ENCODE measurements at places on chromosomes 6 and 20.

DNA sequence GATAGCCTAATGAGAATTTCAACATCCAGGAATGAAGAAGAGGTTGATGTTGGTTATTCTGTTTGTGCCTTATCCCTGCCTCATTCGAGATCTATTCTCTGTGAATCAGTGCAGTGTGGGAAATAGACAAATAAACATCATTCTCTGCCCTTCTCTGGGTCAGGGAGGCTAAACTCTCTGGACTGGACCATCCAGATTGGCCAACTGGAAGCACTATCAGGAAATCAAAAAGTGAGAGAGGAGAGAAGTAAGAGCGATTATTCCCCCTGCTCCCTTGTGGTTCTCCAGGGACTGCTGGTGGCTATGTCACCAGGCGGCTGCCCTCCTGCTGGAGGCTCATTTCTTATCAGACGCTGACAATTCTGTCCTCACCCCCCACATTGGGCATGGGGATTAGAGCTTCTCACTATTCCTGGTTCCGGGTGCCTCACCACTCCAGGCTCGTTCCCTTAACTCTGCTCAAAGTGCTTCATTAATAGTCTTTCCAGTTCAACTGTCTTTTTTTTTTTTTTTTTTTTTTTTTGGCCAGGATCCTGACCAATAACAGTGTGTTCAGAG lies 201.7 kb upstream of the RREB1 start:
- DNase-seq = no peak

GRCh38 chr6:96286503-96286902 lies 235.1 kb upstream of the UFL1 start:
- DNase-seq = no peak

DNA sequence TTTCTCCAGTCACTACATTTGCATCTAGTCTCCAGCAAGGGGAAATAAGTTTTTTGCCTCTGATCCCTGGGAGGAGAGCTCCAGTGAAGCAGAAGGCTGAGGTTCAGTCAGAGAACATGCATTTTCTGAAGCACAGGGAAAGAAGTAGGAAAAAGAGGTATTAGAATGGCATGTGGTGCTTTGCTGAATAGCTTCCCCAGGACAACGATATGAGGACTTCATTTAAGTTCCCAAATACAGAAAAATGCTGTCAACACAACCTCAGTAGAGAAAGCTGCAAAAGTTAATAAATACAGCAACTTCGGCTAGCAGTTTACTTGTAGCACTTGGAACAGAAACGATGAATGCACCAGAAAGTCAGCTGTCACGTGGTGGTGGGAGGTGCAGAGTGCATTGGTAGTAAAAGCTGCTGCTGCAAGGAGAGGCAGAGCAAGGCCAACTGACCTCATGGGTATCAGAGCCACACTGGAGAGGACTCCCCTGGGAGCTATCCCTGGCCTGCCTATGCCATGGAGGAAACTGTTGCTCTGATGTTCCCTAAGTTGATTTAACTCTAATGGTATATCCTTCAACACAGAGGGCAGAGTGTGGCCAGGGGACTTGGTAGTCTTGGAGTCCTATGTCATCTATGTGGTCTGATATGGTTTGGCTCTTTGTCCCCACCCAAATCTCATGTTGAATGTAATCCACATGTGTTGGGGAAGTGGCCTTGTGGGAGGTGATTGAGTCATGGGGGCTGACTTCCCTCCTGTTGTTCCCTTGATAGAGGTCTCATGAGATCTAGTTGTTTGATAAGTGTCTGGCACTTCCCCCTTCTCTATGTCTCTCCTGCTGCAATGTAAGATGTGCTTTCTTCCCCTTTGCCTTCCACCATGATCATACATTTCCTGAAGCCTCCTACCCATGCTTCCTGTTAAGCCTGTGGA lies 85.9 kb downstream of the ADTRP start:
- DNase-seq = peak; percentile 82

DNA sequence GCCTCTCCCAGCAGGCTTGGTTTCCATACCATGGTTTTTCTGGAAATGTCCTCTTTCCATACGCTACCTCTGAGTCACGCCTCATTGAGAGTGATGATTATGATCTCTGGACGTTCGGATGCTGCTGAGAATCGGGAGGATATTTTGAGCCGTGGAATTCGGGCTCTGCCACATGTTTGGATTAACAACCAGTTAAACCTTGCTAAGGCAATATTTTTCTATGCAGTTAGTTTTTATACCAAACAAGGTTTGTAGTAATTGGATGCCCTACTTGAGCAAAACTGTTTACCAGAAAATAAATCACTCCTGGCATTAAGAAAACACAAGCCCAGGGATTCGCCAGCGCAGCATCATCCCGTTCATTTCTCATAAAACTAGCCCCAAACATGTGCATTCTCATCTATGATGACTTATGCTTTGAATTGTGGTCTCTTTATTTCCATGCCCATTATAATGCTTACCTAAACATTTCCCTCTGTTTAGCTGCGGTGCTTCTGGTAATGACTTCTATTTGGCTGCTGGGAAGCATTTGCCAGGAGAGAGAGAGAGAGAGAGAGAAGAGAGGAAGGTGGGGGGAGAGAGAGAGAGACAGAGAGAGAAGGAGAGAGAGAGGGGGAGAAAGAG lies 198.9 kb downstream of the CLIC5 start:
- DNase-seq = no peak

DNA sequence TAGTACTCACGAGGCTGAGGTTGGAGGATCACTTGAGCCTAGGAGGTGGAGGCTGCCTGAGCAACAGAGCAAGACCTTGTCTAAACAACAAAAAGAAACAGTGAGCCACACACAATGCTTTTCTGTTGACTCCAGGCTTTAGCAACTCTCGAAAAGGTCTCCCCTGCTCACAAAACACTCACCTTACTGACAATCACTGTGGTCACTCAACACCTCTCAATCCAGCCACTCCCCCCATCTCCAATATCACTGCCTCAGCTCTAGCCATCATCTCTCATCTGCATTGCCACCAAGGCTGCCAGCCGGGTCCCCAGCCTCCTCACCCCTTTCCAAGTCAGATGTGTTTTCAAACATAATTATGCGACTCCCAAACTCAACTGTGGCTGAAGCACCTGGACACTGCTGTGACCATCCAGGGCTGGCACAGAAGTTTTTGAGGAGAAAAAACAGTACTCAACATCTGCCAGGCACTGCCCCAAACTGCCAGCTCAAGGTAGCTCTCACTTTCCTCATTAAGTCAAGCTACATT lies 218.0 kb upstream of the ARID1B start:
- no peak for DNase-seq

DNA sequence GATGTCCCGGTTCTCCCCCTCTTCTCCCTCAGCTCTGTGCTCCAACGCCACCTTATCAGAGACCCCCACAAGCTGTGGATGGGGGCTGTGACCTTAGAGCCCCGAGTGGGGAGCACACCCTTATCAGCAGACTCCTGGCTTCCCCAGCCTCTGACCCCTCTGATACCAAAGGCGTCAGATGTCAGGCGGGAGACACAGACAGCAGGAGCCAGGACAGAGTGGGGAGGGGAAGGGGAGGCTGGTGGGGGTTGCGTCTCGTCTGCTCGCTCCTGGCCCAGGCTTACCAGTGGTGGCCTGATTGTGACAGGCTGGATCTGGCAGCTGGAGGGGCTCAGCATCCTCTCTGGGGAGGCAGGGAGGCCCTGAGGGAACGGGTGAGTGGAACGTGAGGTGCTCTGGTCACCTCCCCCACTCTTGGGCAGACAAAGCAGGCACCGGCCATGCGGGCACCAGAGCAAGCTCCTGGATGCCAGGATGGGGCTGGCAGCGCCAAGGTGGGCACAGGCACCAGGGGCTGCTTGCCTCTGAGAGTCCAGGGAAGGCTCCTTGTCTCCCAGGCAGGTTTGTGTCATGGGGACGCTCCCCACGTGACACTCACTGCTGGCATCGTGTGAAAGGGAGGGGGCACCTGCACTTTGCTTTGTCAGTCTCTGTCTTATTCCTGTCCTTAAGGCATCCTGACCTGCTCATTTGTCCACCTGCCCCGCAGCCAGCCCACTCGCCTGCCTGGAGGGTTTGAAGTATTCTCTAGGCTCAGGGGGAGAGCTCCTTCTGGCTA lies 27.8 kb upstream of the GATA5 start:
- no peak for DNase-seq

DNA sequence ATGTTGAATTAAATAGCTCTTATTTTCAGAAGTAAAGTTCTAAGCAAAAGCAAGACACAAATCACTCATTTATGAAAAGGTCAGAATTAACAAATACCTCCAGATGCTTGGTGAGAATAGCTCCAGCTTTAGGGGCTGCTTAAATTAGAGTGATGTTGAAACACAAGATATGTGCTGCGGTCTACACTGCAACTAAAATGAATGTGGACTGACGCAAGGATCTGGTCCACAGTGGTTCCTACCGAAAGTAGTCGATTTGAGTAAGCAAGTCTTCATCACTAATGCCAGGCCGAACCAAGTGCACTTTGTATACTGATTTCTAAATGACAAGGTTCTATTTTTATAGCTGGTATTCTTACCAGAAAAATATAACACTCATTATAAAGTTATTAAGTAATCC lies 96.3 kb downstream of the PRDM1 start:
- DNase-seq = no peak

GRCh38 chr6:32983964-32984621 lies 15.7 kb downstream of the BRD2 start:
- DNase-seq = no peak

GRCh38 chr6:74834967-74835366 lies 370.9 kb downstream of the COL12A1 start:
- DNase-seq = no peak

DNA sequence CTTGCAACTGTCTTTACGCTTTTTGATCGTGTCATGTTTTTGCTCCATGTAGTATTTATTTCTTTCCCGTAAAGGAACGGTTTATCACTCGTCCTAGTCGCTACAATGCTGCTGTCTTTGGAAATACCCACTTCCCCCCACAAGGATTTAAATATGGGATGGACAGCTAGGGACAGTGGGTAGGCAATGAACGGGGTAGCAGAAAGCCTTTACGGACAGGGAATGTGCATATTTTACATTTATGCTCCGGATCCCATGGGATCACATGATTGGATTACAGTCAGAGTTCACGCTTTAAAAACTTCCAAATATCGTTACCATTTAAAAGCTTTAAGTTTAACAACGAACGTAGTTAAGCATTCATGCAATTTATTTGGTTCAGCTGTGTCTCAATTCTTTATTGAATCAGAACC lies 1.2 kb downstream of the HIVEP1 start:
- no peak for DNase-seq

DNA sequence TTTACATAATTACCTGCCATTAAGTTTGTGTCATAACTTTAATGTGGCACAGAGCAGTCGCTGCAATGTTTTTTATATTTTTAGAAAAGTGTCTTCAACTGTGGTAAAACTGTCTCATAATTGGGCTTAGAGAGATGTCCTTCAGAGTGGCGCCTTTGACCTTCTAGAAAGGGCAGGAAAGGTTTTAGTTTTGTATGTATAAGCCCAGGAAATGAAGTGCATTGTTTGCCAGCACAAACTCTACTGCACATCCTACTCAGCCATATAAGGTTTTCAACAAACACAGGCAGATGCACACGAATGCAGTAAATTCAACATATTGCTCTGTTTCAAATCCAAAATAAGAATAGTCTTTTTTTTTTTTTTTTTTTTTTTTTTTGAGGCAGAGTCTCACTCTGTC lies 201.4 kb downstream of the ALDH8A1 start:
- DNase-seq = no peak

GRCh38 chr20:59940956-59941294 lies 736 bp downstream of the FAM217B start:
- no peak for DNase-seq

GRCh38 chr20:45911486-45912343 lies at the start of gene PLTP:
PLTP (minus strand) TSS chr20:45912155; CDS start chr20:45911452, 703 bp downstream.
- peak; percentile 28 for DNase-seq

- no peak for DNase-seq
Observed at GRCh38 chr6:26457264-26457805, 420 bp upstream of the BTN2A1 start.

DNA sequence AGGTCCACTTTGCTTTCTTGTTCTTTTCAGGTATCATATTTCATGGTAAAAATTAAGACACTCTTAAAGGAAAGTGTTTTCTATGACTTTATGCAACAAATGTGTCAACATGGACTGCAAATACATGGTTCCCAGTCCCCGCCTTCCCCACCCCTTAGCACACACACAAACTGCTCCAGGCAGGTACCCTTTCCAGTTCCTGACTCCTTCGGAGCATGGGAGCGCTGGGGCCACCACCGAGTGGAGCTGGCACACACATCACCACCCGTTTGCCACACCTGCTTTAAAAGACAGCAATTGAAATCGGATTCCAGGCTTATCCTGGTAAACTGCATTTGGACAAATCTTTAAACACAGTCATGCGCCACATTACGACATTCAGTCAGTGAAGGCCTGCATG lies 22.2 kb downstream of the RNASET2 start:
- no peak for DNase-seq

DNA sequence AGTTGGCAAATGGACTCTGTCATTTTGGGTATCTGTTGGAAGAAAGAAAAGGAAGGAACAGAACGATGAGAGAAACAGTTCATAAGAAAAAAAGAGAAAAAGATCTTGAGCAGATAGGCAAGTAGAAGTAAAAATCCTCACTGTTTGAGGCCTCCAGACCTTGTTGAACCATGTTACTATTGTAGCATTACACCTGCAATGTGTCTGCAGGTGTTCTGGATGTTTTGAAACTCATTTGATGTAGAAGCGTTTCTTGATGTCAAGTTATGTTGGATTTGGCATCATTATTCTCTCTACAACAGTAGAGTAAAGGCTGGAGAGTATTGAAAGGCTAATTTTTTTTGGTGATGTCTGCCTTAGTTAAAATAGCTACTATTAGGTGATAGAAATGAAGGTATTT lies 108.7 kb downstream of the CARMIL1 start:
- DNase-seq = no peak

GRCh38 chr6:12473494-12473893 lies 183.3 kb downstream of the EDN1 start:
- DNase-seq = no peak

DNA sequence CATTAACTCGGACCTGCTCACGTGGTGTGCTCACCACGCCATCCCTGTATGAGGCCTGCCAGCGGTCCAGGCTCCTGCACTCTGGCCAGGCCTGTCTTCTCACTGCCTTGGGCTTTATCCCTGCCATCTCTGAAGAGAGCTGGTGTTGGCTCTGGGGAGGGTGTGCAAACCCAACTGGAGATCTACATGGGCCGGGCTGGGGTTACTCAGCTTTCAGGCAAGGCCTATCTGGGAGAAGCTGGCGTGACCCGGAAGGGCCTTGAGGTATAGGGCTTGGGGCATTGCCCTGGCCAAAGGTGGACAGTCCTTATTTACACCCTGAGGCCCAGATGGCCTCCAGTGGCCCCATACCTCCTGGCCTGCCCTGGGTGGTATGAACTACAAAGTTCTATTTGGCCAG lies 5.0 kb downstream of the SLC29A1 start:
- no peak for DNase-seq

GRCh38 chr6:33053230-33053629 lies 20.2 kb downstream of the HLA-DPA1 start:
- no peak for DNase-seq

All from Kasumi-1 (cell line).